ENCODE measurements at places on chromosomes 3 and 15. TPM values are rescaled to one million over a fixed set of nuclear protein-coding genes. Genes with fewer than 3 reads are reported as not detected.

NUSAP1 gene
- 16.3 TPM for total RNA-seq

C3orf80 gene
- total RNA-seq, result not detected

MKRN3 gene
- 0.86 TPM for total RNA-seq

PEAK1 gene
- total RNA-seq, result 5.9 TPM

SAMMSON gene
- not detected for total RNA-seq

RAB6B gene
- 4.3 TPM for total RNA-seq

KCNMB3 gene
- 1.0 TPM for total RNA-seq

GADL1 gene
- total RNA-seq, result not detected

ZPLD1 gene
- not detected for total RNA-seq

All from T-helper 17 cell (primary cell).